ENCODE measurements at places on chromosomes 4 and X. TPM values are rescaled to one million over a fixed set of nuclear protein-coding genes. Genes with fewer than 3 reads are reported as not detected.

The ARHGAP4 gene
- 26.5 TPM for total RNA-seq

GRCh38 chrX:115112411-115112810, 76.8 kb upstream of the RBMXL3 start:
- DNase-seq, result no peak

GRCh38 chr4:47612116-47613023, 127.3 kb downstream of the ATP10D start:
- DNase-seq, result no peak

DNA sequence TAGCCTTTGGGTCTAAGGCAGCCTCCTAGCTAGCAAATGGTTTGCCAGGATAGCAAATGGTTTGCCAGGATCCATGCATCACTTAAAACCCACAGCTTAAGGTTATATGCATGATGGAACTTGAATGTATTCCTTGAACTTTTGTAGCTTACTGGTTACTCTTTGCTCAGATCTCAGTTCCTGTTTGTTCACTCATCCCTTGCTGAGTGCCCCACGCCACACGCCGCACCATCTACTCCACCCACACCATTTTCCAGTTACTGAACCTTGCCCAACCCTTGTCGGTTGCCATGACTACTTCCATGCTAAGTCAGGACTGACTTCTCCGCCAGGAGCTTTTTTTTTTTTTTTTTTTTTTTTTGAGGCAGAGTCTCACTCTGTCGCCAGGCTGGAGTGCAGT, 29.5 kb upstream of the XIAP start:
- DNase-seq, result no peak

GRCh38 chrX:42615161-42615563, 162.8 kb downstream of the PPP1R2C start:
- no peak for DNase-seq

All from pulmonary artery endothelial cell (primary cell).